Placental pericyte (primary cell): ENCODE measurements at places on chromosomes 5 and 9. TPM values are rescaled to one million over a fixed set of nuclear protein-coding genes. Genes with fewer than 3 reads are reported as not detected.

Gene DCTN4
- 53.2 and 64.0 TPM in 2 replicates for total RNA-seq

Gene SLC27A6
- 0.44 and 0.57 TPM in 2 replicates for total RNA-seq

Gene C9orf50
- total RNA-seq, result not detected in 2 replicates

Gene STK32A
- total RNA-seq, result 0.66 and 1.4 TPM in 2 replicates

Gene MSX2
- total RNA-seq, result 7.0 and 8.8 TPM in 2 replicates

Gene FRRS1L
- not detected in 2 replicates for total RNA-seq

Gene STING1
- total RNA-seq, result 36.3 and 72.7 TPM in 2 replicates

Gene GPR150
- total RNA-seq, result under 0.01 and 0.43 TPM in 2 replicates

Gene PCDHGC5
- 3.9 and 6.6 TPM in 2 replicates for total RNA-seq

Gene RNF183
- not detected in 2 replicates for total RNA-seq

Gene MCIDAS
- not detected in 2 replicates for total RNA-seq

Gene SMIM27
- total RNA-seq, result 1.3 and 2.0 TPM in 2 replicates

Gene NUP155
- total RNA-seq, result 20.6 and 81.2 TPM in 2 replicates

Gene IRX1
- total RNA-seq, result not detected in 2 replicates

Gene CCDC171
- total RNA-seq, result 1.3 and 5.0 TPM in 2 replicates

Gene CNTLN
- 9.8 and 11.2 TPM in 2 replicates for total RNA-seq

Gene C5
- total RNA-seq, result 0.66 and 2.4 TPM in 2 replicates

Gene DRD1
- 0.44 and 0.72 TPM in 2 replicates for total RNA-seq

Gene PCDHGB5
- 27.3 and 27.4 TPM in 2 replicates for total RNA-seq

Gene ZSWIM6
- 9.2 and 12.7 TPM in 2 replicates for total RNA-seq

Gene AHRR
- 55.8 and 58.2 TPM in 2 replicates for total RNA-seq

Gene ANKRD18B
- 1.1 and 4.9 TPM in 2 replicates for total RNA-seq

Gene GLRA1
- total RNA-seq, result not detected in 2 replicates

Gene ADAMTS2
- total RNA-seq, result 8.1 and 33.2 TPM in 2 replicates

Gene TEX48
- not detected in 2 replicates for total RNA-seq

Gene PCDH12
- under 0.01 TPM in 1 of 2 replicates, not detected in the other for total RNA-seq

Gene PHF24
- total RNA-seq, result not detected in 2 replicates

Gene MAT2B
- 45.5 and 90.9 TPM in 2 replicates for total RNA-seq

Gene TRIM23
- total RNA-seq, result 20.4 and 24.5 TPM in 2 replicates

Gene RASGRF2
- 53.2 and 53.7 TPM in 2 replicates for total RNA-seq

Gene C5orf52
- not detected in 2 replicates for total RNA-seq

Gene CD274
- 6.6 and 25.6 TPM in 2 replicates for total RNA-seq

Gene CCDC183
- 0.22 TPM in 1 of 2 replicates, not detected in the other for total RNA-seq

Gene DDX46
- total RNA-seq, result 20.4 and 24.1 TPM in 2 replicates

Gene SLC34A3
- total RNA-seq, result not detected in 2 replicates

Gene INSYN2B
- total RNA-seq, result 4.6 and 37.8 TPM in 2 replicates

Gene CD14
- 1.3 and 1.8 TPM in 2 replicates for total RNA-seq

Gene RFESD
- total RNA-seq, result 1.0 and 2.0 TPM in 2 replicates

Gene CAPSL
- not detected in 2 replicates for total RNA-seq

Gene PCSK1
- under 0.01 TPM in 1 of 2 replicates, not detected in the other for total RNA-seq

Gene CCDC192
- total RNA-seq, result not detected in 2 replicates

Gene FAM81B
- total RNA-seq, result not detected in 2 replicates

Gene WNK2
- not detected in 2 replicates for total RNA-seq

Gene PCDHGA3
- 4.0 and 5.5 TPM in 2 replicates for total RNA-seq

Gene COL27A1
- total RNA-seq, result 4.6 and 29.2 TPM in 2 replicates

Gene PAIP2
- 45.4 and 53.4 TPM in 2 replicates for total RNA-seq

Gene TMEM267
- 9.6 and 17.2 TPM in 2 replicates for total RNA-seq

Gene ORM1
- total RNA-seq, result not detected in 2 replicates

Gene APBA1
- total RNA-seq, result 3.5 and 9.2 TPM in 2 replicates

Gene MARCHF3
- 22.5 and 44.0 TPM in 2 replicates for total RNA-seq

Gene GFPT2
- total RNA-seq, result 79.0 and 169 TPM in 2 replicates

Gene AJM1
- total RNA-seq, result 1.4 and 2.0 TPM in 2 replicates

Gene SPATA31A3
- not detected in 2 replicates for total RNA-seq
